ENCODE measurements at places on chromosomes 11 and 22.
A peak's percentile ranks its signal among the peaks of the same experiment; 100 is the strongest.

DNA sequence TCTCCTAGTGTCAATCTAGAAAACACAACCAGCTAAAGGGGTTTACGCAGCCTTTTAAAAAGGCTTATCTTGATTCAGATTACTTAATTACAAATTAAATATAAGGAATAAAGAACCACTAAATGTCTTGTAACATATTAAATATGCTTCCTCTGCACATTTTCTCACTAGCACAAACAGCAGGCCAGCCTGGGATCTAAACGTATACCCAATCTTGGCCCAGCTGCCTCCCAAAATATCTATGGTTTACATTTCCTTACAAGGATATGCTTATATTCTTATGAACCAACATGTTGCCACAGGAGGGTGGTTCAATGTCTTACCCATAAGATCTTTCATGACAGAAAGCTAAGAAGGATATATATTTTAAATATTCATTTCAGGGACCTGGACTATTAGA lies 7.7 kb downstream of the LGR4 start:
- DNase-seq: no peak

DNA sequence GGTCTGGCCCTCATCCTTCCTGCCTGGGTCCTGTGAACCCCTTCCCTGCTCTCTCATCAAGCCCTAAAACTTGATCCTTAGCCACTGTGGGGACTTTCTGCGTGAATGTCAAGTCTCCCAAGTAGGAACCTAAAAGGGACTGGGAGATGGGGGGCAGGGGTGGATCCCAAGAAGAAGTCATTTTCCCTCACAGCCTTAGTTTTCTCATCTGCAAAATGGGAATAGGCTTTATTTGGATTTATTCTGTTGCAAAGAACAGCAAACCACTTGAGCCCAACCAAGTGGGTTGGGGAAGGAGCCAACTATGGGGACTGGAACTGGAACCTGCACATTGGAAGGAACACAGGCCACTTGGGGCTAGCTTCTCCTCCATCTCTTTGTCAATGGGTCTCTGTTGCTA lies 36.8 kb downstream of the NEU3 start:
- DNase-seq: no peak

DNA sequence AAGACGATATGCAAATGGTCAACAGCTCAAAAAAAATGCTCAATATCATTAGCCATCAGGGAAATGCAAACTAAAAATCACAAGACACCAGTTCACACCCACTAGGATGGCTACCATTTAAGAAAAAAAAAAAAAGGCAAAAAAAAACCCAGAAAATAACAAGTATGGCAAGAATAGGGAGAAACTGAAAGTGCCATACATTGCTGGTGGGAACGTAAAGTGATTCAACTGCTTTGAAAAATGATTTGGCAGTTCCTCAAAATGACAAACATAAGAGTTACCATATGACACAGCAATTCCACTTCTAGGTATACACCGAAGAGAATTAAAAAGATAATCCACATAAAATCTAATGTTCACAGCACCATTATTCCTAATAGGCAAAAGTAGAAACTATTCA lies 47.5 kb downstream of the PICALM start:
- DNase-seq: no peak

GRCh38 chr11:74932797-74933196 lies 16.1 kb downstream of the XRRA1 start:
- no peak for DNase-seq

DNA sequence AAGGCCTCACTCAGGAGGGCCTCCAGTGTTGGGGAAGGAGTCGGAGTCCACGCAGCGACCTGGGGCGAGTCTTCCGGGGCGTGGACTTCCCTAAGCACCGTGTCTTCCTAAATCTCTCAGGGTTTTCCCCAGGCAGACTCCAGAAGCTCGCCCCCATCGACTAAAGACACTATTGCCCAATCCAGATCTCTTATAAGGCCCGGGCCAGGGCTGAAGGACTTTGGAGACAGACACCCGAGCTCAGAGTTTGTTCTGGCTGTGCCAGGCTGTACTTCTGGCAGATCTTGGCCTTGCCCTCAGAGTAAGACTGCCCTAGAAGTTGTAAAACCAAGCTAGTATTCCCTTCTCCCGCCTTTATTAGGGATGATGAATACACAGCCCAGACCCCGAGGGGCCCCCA lies 191.4 kb downstream of the BUD13 start:
- DNase-seq: no peak

DNA sequence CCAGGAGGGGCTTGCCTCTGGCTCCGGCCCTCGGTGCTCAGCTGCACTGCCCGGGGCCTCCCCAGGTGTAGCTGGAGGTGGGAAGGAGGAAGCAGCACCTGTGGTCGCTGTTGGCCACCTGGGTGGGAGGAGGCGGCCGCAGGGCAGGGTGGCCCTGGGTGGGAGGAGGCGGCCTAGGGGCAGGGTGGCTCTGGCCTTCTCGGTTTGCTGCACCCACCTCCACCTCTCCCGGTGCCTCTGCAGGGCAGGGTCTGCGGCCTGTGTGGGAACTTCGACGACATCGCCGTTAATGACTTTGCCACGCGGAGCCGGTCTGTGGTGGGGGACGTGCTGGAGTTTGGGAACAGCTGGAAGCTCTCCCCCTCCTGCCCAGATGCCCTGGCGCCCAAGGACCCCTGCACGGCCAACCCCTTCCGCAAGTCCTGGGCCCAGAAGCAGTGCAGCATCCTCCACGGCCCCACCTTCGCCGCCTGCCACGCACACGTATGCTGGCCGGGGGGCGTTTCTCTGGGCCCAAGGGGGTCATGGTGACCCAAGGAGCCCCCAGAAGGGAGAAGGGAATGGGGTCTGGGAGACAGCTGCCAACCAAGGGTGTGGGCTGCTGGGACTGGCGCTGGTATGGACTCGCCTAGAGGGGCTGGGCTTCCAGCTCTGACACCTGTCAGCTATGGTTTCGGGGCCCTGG lies 20.6 kb downstream of the MUC5AC start:
- no peak for DNase-seq

GRCh38 chr11:120900643-120901042 lies 123.3 kb upstream of the TBCEL start:
- DNase-seq: no peak

GRCh38 chr22:37082251-37082873 lies 27.2 kb downstream of the TMPRSS6 start:
- DNase-seq: no peak

DNA sequence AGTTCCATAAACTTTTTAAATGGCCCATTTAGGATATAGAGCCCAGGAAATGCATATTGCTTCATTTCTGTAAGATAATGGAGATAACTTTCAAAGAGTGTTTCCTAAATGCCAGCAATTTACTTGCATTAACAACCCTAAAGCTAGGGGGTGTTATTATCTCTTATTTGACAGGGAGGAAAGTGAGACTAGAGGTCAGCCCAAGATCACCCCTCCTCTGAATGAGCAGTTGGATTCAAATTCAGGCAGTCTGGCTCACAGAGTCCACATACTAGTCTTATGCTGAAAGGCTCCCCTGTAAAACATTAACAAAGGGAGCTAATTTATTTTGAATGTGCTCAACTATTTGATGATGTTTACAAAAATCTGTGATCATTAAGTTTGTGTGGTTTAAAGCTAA lies 49.9 kb upstream of the TRIM77 start:
- no peak for DNase-seq

DNA sequence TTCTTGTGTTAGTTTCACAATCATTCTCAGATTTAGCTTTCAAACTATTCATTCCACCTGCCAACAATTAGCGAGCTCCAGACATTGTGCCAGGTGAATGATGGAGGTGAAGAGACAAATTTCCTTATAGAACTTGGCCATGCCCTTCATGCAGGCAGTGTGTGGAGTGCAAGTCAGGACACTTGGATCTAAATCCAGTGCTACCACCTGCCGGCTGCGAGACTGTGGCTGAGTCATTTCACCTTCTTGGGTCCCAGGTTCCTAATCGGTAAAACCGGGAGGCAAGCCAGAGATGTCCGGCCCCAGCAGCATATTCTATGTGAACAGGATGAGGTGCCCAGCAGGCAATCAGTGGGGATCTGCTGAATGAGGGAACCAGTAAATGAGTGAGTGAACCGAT lies 18.6 kb upstream of the EHF start:
- DNase-seq: no peak

GRCh38 chr22:24687322-24687721 lies 84.3 kb downstream of the GGT1 start:
- no peak for DNase-seq

GRCh38 chr11:113593698-113594308 lies 112.3 kb downstream of the TMPRSS5 start:
- DNase-seq: no peak

- no peak for DNase-seq
Measured at GRCh38 chr11:66846671-66847091, 3.4 kb downstream of the RCE1 start.

GRCh38 chr22:35328472-35328885 lies 28.8 kb downstream of the TOM1 start:
- DNase-seq: no peak

DNA sequence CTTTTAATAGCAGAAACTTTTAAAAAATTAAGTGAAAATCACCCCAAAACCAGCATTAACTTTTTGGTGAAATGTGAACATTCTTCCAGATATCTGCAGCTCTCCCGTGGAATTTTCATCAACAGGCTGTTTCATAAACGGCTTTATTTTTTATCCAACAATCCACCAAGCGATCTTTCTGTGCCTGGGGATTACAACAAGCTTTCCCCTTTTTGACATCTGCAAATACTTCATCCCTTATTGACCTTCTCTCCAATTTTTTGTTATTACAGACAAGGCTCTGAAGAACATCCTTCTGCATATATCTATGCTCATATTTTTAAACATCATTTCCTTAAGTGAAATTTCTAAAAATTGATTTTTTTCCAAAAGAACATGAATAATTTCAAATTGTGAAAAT lies 5.8 kb upstream of the SERPINH1 start:
- DNase-seq: no peak

DNA sequence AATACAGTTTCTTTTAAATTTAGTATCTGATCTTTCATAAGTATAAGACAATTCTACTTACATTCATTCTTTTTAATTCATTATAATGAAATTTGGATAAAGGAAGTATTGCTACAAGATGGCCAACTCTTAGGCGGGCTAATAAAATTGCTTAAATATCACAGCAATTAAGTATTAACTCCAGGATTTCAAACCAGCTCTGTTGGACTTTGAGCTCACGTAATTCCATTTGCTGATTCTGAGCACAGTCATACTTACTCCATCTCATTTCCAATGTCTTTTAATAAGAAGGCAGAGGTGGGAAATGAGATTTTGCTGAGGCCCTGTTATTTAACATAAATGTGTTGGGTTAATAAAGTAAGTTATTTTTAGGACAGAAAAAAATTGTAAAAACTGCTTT lies 748.1 kb downstream of the KCNA4 start:
- DNase-seq: no peak

DNA sequence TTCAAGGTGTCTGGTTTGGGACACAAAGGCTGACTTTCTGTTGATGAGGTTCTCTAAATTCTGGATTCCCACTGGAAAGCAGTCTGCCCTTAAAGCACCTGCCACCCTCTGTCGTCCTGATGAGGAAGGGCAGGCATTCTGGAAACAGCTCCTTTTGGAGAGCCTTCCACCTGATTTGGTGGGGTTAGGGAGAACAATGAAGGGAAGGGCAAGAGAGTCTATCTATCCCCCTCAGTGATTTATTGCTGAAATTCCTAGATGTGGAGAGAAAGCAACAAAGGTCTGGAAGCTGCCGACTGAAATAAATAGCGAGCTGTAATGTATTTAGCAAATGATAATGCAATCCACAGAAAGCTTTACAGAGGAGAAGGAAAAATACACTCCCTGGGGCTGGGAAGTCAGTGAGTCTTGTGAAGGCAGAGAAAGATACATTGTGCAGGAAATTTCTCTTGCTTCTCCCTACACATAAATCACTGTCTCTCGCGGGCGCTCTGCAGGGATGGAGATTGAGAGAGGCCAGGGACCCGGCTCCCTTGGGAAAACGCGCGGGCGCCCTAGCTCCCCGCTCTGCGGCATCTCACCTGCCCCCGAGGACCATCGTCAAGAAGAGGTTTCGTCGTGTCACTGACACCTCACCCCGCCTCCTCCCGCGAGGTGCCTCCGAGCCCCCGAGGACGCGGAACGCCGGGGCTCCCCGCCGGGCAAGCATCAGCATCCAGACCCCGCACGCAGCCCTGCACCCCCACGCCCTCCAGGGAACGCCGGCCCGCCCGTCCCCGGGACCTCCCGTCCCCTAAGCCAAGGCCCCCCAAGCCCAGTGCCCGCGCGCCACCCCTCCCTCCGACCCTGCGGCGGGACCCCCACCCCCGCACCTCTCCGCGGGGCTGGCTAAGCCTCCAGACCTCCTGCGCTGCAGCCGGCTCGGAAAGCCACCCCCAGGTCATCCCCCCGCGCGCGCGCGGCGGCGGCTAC lies 673 bp downstream of the CDON start:
- no peak for DNase-seq

GRCh38 chr11:73334384-73335203 lies 26.5 kb downstream of the ARHGEF17 start:
- DNase-seq: peak; percentile 64

GRCh38 chr11:11217289-11217928 lies 135.6 kb downstream of the CSNK2A3 start:
- DNase-seq: no peak

DNA sequence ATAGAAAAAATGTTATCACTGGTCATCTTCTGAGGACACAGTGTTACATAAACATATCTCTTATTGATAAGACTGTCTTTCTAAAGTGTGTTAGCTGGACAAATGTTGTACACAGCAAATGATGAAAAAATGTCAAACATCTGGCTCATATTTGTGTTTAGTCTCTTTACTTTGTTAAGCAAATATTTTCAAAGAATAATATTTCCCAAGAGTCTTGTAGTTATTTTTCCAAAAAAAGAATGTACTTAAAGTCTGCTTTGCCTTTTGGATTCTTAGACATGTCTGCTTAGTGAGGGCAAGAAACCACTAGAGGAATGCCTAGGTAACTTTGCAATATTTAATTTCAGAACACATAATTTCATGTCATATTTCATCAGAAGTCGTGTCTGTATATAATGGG lies 23.9 kb upstream of the CCDC179 start:
- DNase-seq: no peak

GRCh38 chr11:27187848-27188621 lies 147.4 kb downstream of the BBOX1 start:
- no peak for DNase-seq

- no peak for DNase-seq
Measured at GRCh38 chr11:95563859-95564258, 225.7 kb downstream of the FAM76B start.

DNA sequence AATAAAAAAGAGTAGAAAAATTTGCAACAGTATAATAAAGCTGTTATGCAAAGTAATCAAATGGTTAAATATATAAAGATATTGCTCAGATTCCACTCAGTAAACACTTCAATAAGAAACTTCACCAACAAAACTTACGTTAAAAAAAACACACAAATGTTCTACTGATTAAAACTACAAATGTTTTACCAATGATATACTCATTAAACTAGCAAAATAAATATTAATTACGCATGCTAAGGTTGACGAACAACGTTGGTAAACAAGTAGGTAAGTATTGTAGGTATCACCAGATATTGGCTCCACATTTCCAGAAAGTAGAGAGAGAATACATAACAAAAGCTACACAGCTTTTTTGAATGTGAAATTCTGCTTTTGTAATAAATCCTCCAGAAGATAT lies 12.6 kb downstream of the RDX start:
- no peak for DNase-seq

GRCh38 chr11:15818132-15818842 lies 538.1 kb downstream of the SOX6 start:
- no peak for DNase-seq

All from thoracic aorta (tissue), 2 donors.